Vagina (tissue), 2 donors: ENCODE measurements at places on chromosomes 1 and 21.

DNA sequence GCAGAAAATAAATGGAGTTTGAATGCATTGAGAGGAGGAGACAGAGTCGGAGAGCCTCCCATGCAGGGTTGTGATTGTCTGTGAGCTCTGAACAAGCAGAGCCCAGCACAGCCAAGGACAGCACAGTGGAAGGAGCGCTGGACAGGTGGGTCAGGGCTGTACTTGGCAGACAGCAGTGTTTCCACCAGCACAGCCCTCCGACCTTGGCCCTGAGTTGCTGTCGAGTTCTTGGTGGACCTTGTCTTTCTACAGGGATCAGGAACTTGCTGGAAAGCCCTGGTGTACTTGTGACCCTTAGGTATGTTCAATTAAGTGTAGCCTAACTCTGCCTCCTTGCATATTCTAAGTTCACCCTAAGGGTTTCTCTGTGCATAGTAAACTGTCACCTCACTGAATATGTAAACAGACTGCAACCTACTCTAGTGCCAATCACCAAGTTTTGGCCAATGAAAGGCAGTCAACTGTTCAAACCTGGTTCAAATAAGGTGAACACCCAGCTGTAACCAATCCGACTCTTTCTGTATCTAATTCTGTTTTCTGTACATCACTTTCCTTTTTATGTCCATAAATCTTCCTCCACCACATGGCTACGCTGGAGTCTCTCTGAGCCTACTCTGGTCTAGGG is 86.6 kb upstream of the SLC25A33 start:
- no peaks in the 10 kb centered on the region for H3K36me3 ChIP-seq
- no peak overlapping the region for H3K4me3 ChIP-seq
- no peak for DNase-seq
- peaks cover 40% of the 10 kb centered on the region for H3K4me1 ChIP-seq
- H3K27me3 ChIP-seq: no peaks in the 10 kb centered on the region
- no peak overlapping the region for H3K27ac ChIP-seq

DNA sequence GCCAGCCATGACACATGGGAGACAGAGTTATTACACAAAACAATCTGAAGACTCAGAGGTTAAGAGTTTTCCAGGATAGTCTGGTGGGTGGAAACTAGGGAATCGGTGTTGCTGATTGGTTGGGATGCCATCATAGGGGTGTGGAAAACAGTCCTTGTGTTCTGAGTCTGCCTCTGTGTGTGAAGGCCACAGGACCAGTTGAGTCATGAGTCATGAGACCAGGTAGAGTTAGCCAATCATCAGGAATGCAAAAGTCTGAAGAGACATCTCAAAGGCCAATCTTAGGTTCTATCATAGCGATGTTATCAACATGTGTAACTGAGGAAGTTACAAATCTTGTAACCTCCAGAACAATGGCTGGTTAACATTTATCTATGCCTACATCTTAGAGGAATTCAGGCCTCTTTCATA is 49.7 kb upstream of the NEK7 start:
- no peaks in the 10 kb centered on the region for H3K27me3 ChIP-seq
- no peaks in the 10 kb centered on the region for H3K36me3 ChIP-seq
- H3K4me1 ChIP-seq: no peaks in the 10 kb centered on the region
- no peak for DNase-seq
- H3K27ac ChIP-seq: no peak overlapping the region
- no peak overlapping the region for H3K4me3 ChIP-seq

DNA sequence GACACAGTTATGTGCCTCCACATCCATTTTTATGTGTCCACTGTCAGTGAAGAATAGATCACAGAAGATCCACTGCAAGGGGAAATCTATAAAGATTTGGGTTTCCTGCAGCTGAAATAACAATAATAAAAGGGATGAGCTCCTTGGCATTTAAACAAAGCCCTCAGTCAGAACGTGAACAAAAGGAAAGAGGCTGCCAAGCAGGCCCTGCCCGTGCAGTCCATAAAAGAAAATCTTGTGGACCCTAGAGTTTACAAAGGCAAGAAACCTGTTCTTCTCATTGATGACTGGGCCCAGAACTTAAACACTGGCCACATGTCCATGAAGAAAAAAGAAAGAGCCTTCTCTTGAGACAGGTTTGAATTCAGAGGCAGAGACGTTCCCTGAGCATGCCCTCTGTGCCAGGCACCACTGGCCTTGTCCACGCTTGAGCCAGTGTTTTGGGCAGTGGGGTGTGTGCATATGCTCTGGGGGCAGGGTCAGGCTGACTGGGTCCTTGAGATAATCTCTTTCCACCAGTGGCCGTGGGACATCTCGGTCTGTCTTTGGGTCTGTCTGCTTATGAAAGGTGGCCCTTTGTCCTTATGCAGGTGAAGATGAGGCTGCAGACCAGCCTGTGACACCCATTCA is 142.7 kb downstream of the HIVEP3 start:
- no peak overlapping the region for H3K4me3 ChIP-seq
- H3K27me3 ChIP-seq: no peaks in the 10 kb centered on the region
- no peak overlapping the region for H3K27ac ChIP-seq
- no peak for DNase-seq

GRCh38 chr1:77828098-77828497 is 48.6 kb downstream of the MIGA1 start:
- peaks cover 32% of the 10 kb centered on the region for H3K4me1 ChIP-seq
- no peaks in the 10 kb centered on the region for H3K27me3 ChIP-seq
- DNase-seq: no peak
- H3K36me3 ChIP-seq: no peaks in the 10 kb centered on the region
- no peak overlapping the region for H3K27ac ChIP-seq

DNA sequence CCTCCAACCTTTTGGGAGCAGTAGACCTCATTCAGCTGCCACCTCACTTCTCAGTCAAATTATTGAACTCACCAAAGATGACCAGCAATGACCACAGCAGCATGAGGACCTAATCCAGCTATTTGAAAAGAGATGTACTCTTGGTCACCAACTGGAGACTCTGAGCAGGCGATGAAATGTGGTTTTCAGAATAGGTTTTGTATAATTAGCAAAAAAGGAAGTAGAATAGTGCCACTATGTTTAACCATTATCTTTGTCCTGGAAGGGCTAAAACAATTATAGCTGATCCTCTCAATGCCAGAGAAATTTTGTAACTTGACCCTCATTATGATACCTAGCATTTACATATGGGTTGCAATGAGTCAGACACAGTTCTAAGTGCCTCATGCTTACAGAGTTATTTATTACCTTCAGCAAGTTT is at the start of gene FCRL2:
FCRL2 (minus strand) TSS at position 162 of the 421 bp plus-strand sequence; CDS start at position 103, 59 bp downstream.
- DNase-seq: no peak
- no peaks in the 10 kb centered on the region for H3K36me3 ChIP-seq
- H3K27ac ChIP-seq: no peak within 1 kb of the TSS
- H3K4me3 ChIP-seq: no peak within 1 kb of the TSS
- no peaks in the 10 kb centered on the region for H3K4me1 ChIP-seq

DNA sequence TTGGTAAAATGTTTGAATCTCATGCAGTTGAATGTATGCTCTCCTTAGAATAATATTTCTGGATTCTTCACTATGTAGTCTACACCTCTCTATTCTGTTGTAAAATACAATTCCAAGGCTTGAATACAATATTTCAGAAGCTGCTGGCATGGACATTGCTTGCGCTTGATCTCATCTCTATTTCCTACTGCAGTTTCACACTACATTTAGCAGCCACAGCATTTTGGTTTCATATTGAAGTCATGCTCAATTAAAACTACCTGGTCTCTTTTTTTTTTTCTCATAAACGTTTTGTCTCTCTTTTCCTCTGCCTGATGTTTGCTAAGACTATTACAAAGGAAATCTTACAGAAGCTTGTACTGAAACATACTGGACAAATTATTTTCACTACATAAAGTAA is 631.0 kb upstream of the TMPRSS15 start:
- H3K36me3 ChIP-seq: no peaks in the 10 kb centered on the region
- no peak for DNase-seq
- no peaks in the 10 kb centered on the region for H3K27me3 ChIP-seq

GRCh38 chr1:214990619-214991018 is 91.9 kb upstream of the KCNK2 start:
- H3K4me1 ChIP-seq: no peaks in the 10 kb centered on the region
- H3K27ac ChIP-seq: no peak overlapping the region
- H3K36me3 ChIP-seq: no peaks in the 10 kb centered on the region
- DNase-seq: no peak
- no peak overlapping the region for H3K4me3 ChIP-seq

GRCh38 chr1:244964112-244964971 is 100.0 kb upstream of the HNRNPU start:
- peaks cover 35% of the 10 kb centered on the region for H3K4me1 ChIP-seq
- no peaks in the 10 kb centered on the region for H3K36me3 ChIP-seq
- peak overlapping the region; percentile 80 for H3K27ac ChIP-seq
- no peaks in the 10 kb centered on the region for H3K27me3 ChIP-seq
- peak overlapping the region; percentile 15 for H3K4me3 ChIP-seq

GRCh38 chr1:168374566-168374965 is 93.9 kb downstream of the TBX19 start:
- no peak overlapping the region for H3K4me3 ChIP-seq
- H3K4me1 ChIP-seq: no peaks in the 10 kb centered on the region
- no peak for DNase-seq
- H3K36me3 ChIP-seq: no peaks in the 10 kb centered on the region
- H3K27me3 ChIP-seq: no peaks in the 10 kb centered on the region

DNA sequence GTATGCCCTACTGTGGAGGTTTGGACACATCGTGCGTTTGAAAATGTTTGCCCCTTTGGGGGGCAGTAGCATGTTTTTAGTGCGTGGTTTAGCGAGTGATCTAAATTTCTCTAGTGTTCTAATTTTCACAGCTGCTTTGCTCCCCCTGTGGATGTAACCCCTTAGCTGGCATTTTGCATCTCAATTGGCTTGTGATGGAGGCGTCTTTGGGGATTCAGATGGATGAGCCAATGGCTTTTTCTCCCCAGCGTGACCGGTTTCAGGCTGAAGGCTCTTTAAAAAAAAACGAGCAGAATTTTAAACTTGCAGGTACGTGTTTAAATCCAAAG is 836 bp downstream of the CDC7 start:
- peak overlapping the region; percentile 87 for H3K27ac ChIP-seq
- H3K4me3 ChIP-seq: peak overlapping the region; percentile 58
- H3K27me3 ChIP-seq: no peaks in the 10 kb centered on the region
- H3K4me1 ChIP-seq: peaks cover 14% of the 10 kb centered on the region
- no peak for DNase-seq

DNA sequence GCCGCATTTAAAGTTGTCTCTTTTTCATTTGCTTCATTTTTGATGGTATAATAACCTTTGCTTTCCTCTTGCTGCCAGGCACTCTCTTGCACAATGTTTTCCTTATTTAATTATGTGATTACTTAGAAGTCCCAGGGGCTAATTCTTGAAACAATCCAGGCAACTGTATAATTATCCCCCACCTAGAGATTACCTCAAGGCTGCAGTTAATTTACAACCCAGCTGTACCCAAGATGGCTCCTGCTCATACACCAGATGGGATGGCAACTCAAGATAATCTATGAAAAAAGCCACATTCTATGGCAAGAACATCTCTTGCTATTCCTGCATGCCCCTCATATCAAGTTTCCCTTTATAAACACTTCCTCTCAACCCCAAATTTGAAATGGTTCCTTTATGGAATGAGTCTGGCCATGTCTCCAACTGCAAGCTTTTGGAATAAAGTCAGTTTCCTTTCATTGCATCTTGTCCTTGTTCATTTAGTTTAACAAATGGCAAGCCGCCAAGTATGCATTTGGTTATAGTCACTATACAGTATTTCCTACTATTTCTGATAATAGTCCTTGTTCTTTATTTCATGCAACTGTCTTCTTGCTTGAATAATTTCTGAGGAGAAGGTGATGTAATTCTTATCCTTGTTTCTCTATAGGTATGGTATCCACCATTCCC is 1042.6 kb downstream of the PLA2G4A start:
- H3K27ac ChIP-seq: no peak overlapping the region
- H3K27me3 ChIP-seq: no peaks in the 10 kb centered on the region
- H3K4me3 ChIP-seq: no peak overlapping the region

DNA sequence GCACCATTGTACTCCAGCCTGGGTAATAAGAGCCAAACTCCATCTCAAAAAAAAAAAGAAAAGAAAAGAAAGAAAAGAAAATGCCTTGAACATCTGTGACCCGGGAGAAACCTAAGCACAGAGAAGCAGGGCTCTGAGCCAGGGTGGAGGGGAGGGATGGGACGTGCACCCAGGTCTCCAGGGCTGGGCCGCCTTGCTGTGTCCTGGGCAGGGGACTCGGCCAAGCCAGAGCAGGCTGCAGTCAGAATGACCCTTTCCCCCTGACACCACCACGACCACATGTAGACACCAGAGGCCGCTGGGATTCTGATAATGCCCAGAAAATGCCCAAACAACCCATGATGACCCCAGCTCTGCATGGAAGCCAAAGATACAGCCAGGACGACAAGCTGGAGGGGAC is 17.8 kb downstream of the CHD5 start:
- H3K4me3 ChIP-seq: no peak overlapping the region
- no peaks in the 10 kb centered on the region for H3K4me1 ChIP-seq
- H3K27me3 ChIP-seq: no peaks in the 10 kb centered on the region
- no peaks in the 10 kb centered on the region for H3K36me3 ChIP-seq

- DNase-seq: no peak
- H3K4me1 ChIP-seq: peaks cover 53% of the 10 kb centered on the region
- H3K4me3 ChIP-seq: no peak overlapping the region
- no peaks in the 10 kb centered on the region for H3K36me3 ChIP-seq
- H3K27ac ChIP-seq: peak overlapping the region; percentile 77
- H3K27me3 ChIP-seq: no peaks in the 10 kb centered on the region
Observed at GRCh38 chr1:94039514-94039870, 81.5 kb downstream of the ABCA4 start.
